ENCODE measurements at places on chromosomes 5 and 9.

DNA sequence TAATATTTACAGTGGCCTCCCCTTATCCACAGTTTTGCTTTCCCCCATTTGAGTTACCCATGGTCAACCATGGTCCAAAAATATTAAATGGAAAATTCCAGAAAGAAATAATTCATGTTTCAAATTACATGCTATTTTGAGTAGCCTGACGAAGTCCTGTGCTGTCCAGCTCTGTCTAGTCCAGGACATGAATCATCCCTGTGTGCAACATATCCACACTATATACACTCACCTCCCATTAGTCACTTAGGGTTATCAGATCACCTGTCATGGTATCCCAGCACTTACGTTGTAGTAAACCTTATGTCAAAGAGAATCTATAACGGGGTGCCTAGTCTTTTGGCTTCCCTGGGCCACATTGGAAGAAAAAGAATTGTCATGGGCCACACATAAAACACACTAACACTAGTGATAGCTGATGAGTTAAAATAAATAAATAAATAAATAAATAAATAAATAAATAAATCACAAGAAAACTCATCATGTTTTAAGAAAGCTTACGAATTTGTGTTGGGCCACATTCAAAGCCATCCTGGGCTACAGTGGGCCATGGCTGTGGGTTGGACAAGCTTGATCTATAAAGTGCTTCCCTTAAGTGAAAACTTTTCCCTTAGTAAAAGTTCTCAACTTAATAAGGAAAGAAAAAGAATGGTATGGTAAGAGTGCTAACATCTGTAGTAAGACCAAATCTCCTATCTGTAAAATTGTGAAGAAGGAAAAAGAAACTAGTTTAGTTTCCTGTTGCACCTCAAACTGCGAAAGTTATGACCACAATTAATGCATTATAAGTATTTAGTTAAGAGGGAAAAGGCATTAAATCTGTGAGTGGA, 15.9 kb upstream of the OMD start:
- peak; percentile 19 for DNase-seq

DNA sequence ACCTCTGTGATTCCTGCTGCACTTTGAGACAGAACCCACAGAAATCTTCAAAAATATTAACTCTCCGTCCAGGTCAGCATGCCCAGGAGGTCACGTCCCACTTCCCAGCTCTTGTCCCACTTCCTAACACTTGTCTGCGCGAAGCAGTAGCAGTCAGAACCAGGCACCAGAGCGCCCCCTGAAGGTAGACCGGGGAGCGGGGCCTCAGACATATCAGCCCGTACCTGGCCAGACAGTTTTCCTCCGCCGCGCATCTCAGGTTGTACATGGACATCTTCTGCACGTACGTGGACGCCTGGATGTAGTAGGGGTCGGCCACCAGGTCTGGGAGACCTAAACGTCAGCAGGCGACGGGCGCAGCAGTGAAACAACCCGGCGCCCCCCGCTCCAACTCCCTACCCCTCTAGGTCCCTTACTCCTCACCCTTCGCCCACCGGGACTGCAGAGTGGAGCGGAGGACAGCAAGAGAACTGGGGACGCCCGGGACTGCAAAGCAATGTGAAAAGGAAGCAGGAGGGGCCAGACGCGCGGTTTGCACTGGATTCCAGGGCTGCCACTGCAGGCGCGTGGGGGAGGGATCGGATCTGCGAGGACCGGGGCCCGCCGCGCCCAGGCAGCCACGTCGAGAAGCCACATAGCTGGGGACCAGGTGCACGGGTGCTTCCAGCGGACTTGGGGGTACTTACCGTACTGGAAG, 1.2 kb downstream of the LOX start:
- DNase-seq: peak; percentile 82

GRCh38 chr9:19732441-19732951, 56.3 kb downstream of the SLC24A2 start:
- no peak for DNase-seq

DNA sequence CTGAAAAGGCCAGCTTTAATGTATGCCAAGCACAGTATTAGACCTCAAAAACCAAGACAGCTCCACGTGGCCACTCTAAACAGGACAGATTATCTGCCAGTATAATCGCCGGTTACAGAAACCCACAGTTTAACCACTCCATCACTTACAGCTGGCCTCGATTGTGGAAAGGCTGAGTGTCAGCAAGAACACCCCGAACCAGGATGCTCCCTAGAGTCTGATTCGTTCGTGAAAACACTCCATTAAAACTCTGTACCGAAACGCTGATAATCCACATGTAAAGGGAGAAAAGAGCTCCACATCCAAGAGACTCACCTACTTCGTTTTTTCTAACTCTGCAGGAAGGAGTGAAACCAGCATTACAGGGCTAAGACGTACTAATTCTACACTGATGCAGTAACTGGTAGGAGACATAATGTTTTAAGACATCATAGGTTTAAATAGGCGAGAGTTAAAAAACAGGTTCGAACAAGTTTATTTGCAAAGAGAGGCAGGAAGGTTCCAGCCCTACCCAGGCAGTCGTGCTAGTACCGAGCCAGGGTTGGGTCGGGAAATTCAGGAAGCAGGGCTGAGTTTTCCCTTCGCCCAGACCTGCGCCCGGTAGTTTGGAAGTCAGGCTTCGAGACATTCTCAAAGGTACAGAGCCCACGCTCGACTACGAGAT, 949 bp downstream of the SERINC5 start:
- no peak for DNase-seq

All from fibroblast of skin of back (primary cell).